ENCODE measurements at places on chromosomes 12 and 14.

GRCh38 chr12:98406378-98406777 is 109.0 kb upstream of the TMPO start:
- DNase-seq: no peak

- no peak for DNase-seq
Measured at GRCh38 chr14:104087505-104087904, 2.0 kb downstream of the ASPG start.

DNA sequence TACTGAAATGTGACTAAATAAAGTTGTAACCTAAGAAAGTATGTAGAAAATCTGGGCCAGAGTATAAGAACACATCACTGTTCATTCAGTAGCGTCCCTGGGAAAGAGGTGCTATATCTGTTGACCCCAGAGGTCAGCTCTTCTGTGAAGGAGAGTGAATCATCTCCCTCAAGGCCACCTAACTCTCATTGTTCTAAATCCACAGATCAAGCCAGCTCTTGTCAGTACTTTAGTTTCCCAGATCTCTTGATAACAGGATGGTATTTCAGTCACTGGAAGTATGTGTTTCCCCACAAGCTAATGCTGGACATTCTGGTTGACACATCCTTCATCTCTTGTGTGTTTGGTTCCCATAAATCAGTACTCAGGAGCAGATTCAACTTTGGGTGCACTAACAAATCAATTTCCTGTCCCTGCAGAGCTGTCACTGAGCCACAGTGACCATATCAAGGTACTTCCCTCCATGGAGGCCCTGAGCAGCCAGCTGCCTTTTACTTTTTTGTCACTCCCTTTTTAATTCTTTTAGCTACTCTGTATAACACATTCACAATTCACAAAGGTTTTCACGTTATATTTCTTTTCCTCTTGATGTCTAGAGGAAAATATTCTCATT is 7.8 kb downstream of the KRT1 start:
- DNase-seq: no peak

GRCh38 chr14:103724116-103724515 is 8.5 kb downstream of the ZFYVE21 start:
- DNase-seq: no peak

DNA sequence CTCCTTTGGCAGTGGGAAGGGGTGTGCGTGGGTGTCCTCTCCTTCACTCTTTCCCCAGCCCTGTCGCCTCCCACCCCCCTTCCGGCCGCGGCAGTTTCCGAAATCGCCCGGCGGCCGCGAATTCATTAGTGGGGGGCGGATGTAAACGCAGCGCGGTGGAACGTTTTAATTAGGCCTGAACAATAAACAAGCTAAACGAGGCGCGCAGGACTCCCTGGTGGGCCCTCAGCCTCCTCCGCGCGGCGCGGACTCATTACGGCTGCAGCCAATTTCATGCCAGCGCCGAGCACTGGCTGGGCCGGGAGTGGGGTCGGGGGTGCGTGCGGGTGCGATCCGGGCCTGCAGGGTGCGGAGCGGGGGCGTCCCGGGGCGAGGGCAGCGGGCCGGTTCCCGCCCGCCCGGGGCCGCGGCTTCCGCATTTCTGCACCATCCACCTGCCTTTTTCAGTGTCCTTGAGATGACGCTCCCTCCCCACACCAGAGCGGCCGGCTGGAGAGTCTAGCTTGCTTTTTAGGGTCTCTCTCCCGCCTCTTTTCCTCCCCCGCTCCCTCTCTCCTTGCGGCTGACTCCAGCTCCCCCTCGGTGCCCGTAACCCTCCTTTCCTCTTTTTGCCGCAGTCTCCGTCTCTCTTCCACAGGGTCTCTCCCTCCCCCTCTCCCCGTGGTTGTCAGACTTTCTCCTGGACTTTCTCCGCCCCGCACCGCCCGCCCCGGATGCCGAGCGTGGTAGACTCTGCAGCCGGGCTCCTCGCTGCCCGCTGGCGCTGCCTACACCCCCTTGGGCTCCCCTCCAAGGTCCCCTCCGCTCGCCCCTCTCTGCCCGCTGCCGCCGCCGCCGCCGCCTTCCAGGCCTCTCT is at the start of gene CISTR:
Gene CISTR, minus strand, starts transcription at position 644 of the 856 bp plus-strand sequence.
- no peak for DNase-seq

- no peak for DNase-seq
Measured at GRCh38 chr12:118866346-118866745, 115.0 kb upstream of the SRRM4 start.

GRCh38 chr12:76863005-76863670 is 15.7 kb downstream of the CSRP2 start:
- DNase-seq: no peak

- no peak for DNase-seq
Measured at GRCh38 chr12:130677957-130678558, 38.0 kb downstream of the RIMBP2 start.

Measured in T follicular helper cell (primary cell).